ENCODE measurements at places on chromosomes 4 and X.

DNA sequence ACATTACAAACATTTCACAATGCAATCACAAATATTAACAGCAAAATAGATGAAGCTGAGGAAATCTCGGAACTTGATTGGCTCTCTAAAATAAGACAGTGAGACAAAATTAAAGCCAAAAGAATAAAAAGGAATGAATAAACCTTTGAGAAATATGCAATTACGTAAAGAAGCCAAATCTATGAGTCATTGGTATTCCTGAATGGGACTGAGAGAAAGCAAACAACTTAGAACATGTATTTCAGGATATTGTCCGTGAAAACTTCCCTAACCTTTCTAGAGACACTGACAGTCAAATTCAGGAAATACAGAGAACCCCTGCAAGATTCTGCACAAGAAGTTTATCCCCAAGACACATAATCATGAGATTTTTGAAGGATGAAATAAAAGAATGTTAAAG lies 48.4 kb upstream of the SPANXN2 start:
- DNase-seq, result no peak

DNA sequence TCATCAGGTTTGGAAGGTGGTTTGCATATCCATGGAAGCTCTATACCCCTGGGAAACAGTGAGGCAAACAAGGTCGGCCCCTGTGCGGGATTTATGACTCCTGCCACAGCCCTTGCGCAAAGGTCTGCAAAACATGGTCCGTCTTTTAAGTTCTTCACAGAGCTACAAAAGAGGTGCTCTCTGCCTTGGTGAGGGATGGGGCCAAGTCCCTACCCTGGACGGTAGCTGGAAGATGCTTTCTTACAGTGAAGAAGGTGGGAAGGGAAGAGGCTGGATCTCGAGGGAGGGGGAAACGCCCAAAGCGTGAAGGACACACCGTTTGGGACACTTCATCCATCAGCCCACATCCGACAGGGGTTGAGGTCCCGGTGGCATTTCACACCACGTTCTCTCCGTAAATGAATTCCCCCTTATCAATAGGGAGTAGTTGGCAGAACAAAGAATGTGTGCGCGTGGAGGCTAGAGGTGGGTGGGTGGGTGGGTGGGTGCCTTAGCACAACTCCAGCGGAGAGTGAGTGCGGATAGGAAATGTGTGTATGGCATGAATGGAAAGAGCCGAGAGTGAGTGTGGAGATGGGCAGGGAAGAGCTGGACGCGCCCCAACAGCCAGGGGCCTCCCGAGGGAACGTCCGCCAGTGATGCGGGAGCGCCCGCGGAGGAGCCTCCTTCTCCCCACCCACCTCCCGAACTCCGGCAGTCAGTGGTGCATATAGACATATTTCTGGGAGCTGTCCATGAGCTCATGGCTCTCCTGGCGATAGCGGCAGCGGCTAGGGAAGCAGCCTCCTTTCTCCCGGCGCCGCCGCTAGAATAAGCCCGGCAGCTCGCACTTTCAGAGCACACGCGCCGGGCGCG lies 68.3 kb downstream of the LARP7 start:
- DNase-seq, result peak; percentile 50

DNA sequence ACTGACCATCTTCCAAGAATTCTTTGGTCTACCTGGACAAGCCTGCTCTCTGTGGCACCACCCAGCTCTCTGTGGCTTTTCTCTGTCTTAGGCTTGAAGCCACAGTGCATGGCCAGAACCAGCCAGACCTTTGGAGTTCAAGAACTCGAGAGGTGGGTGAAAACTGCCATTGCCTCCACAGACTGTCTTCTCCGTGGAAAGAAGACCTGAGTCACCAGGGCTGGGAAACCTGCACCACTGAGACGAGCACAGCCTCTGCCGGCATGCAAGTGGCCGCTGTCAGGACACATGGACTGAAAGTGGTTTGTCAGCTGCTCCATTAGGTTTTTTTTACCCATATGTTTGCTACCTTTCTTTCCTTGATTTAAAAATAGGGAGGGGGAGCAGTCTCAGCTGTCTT lies 74.5 kb downstream of the MGST2 start:
- peak; percentile 42 for DNase-seq

DNA sequence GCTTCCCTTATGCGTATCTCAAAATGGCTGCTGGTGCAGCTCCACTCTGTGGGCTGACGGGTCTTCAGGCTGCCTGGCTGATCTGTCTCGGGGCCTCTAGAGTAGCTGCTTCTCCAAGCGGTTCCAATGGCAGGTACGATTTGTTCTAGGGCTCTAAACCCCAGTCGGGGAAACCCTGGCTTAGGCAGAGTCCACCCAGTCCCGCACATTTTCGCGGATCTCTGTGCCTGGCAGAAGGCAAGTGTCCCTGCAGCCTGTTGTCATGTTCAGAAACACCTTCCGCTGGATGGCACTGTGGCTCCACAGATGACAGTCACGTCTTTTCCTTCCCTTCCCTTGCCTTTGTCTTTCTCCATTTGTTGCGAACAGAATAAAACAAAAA lies 54.4 kb downstream of the NBDY start:
- peak; percentile 96 for DNase-seq

DNA sequence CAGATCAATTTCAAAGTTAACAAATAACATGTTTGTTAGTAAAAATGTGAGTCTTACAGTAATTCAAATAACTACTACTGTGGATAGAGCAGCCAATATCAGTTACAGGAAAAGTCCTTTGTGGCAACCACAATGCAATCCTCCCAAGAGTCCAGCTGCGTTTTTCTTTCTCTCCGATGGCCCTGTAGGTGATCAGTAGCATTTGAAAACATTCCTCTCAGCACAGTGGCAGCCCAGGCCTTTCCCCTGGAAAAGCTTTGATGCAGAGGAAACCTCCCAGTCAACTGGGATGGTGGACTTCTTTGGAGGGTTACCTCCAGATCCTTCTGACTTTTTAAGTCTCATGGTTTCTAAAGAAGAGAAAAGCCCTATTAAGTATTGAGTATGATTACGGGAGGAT lies 18.0 kb upstream of the PDZD4 start:
- no peak for DNase-seq

DNA sequence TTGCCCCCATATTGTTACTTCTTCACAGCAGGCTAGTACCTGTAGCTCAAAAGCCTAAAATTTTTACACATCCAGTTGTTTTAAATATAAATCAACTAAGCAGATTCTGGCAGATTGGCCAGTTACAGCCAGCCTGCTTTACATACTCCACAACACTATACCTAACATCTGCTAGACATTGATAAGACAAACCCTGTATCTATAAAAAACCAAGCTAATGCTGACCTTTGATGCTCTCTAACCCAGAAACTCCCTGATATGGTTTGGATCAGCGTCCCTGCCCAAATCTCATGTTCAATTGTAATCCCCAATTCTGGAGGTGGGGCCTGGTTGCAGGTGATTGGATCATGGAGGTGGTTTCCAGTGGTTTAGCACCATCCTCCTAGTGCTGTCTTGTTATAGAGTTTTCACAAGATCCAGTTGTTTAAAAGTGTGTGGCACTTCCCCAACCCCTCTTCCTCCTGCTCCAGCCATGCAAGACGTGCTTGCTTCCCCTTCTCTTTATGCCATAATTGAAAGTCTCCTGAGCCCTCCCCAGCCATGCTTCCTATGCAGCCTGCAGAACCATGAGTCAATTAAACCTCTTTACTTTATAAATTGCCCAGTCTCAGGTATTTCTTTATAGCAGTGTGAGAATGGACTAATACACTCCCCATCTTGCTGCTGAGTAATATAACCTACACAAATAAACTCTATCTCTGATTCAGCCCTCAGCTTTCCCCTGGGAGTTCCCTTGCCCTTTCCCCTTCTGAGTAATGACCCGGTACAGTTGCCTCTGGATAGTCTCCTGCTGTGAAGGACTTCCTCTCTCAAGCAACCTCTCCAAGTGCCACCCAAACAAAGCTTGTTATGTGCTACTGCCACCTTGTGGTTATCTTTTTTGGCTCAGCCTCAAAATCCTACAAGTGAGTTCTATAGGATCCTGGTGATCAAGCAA lies 39.6 kb downstream of the ZCCHC13 start:
- peak; percentile 33 for DNase-seq

- no peak for DNase-seq
Observed at GRCh38 chr4:96986816-96987215, 1146.9 kb downstream of the PDHA2 start.

DNA sequence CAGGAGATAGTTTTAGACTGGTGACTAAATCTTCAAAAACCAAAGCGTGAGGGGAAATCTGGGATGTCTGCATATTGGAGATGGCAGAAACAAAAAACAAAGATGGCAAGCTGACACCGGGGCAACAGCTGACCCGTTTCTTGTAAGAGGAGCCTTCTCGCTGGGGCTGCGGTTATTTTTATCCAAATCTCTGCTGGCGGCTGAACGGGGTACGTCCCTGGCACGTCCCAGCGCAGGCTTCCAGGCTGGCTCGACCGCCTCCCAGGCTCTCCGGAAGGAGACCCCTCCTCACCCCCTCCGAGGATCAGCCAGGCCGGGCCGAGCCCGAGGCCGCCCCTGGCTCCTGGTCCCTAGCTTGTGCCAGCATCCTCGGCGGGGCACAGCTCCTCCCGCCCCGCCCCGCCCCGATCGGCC lies 403 bp downstream of the SGCB start:
- no peak for DNase-seq

GRCh38 chr4:176800891-176801534 lies 8.3 kb upstream of the VEGFC start:
- DNase-seq, result no peak

- DNase-seq, result no peak
Observed at GRCh38 chr4:143099693-143100092, 85.0 kb upstream of the USP38 start.

- no peak for DNase-seq
Observed at GRCh38 chr4:46975812-46976553, 17.4 kb downstream of the GABRA4 start.

- no peak for DNase-seq
Observed at GRCh38 chr4:147899512-147899911, 167.6 kb downstream of the ARHGAP10 start.

- DNase-seq, result no peak
Observed at GRCh38 chrX:40434443-40434842, 146.3 kb upstream of the ATP6AP2 start.

DNA sequence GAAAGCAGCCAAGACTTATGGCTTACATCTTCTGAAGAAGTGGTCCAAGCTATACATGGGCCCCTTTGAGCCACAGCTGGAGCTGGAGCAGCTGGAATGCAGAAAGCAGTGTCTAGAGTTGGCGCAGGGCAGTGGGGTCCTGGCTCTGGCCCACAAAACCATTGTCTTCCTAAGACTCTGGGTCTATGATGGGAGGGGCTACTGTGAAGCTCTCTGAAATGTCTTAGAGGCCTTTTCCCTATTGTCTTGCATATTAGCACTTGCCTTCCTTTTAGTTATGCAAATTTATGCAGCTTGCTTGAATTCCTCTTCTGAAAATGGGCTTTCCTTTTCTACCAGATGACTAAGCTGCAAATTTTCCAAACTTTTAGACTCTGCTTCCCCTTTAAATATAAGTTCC lies 15.3 kb downstream of the NPY1R start:
- no peak for DNase-seq

DNA sequence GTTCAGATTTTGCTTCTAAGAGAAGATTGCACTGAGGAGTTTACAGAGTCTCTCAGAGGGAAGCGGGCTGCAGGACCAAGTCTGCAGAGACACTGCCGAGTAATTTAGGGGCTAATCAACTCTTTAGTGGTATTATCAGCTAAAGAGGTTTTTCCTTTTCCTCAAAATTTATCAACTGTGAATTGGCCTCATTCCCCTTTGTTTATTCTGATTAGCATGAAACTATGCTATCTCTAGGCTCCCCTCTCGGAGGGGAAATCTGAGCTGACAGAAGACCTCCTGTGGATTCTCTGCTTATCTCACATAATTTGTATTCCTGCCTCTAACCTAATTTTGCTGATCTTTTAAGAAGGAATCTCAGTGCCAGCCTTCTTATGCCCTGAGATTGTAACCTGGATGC lies 201.0 kb downstream of the DCTD start:
- no peak for DNase-seq

DNA sequence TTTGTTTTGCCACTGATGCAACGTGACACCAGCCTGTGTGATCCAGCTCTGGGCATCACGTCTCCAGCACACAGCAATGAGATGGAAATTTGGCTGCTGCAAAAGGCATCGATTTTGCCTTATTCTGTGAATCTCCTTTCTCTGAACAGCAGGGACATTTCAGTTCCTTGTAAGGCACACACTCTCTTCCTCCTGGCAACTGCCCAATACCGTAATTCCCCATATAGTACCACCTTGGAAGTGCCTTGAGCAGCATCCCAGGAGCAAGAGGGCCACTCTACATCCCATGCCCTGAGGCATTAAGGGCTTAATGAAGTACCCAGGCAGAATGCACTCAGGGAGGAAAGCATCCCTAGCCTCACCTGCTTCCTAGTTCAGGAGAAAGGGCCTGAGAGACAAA lies 10.5 kb upstream of the MAMLD1 start:
- no peak for DNase-seq
